ENCODE measurements at places on chromosomes 16 and 17.

- no peak for DNase-seq
Observed at GRCh38 chr17:77466140-77466539, 325.4 kb downstream of the SEC14L1 start.

- DNase-seq, result no peak
Observed at GRCh38 chr16:47519996-47520679, 59.0 kb downstream of the PHKB start.

DNA sequence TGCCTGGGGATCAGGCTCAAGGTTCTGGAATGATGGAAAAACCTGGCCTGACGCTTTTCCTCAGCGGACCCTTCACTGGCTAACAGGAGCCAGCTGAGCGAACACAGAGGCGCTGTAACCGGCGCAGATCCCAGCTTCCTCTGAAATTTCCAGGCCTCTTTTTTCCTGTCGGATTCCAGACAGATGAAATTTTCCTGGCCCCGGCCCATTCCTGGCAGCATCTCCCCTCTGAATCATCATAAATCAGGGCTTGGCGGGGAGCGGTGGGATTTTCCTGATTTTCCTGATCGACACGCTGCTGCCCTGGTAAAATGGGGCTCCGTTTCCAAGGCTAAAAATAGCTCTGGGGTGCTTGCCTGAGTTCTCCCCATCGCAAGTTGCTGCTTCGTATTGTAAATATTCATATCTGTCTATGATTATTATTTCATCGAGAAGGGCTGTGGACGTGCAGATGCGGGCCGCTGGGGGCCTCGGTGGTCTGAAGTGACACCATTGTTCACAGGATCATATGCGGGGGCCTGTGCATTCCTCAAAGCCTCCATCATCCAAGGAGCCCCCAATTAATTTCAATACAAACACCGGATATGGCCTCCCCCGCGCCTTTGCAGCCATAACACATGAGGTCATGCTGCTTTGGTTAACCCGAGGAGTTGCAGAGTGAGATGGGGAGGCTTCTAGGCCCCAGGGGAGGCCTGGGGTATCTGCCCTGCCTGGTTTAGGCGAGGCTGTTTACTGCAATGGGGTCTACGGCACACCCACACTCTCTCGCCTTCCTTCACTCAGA, 45.8 kb upstream of the ETV4 start:
- no peak for DNase-seq

GRCh38 chr17:48613862-48614694, 1.0 kb downstream of the HOXB8 start:
- no peak for DNase-seq

- DNase-seq, result no peak
Observed at GRCh38 chr16:31877876-31878642, 4.5 kb downstream of the ZNF267 start.

DNA sequence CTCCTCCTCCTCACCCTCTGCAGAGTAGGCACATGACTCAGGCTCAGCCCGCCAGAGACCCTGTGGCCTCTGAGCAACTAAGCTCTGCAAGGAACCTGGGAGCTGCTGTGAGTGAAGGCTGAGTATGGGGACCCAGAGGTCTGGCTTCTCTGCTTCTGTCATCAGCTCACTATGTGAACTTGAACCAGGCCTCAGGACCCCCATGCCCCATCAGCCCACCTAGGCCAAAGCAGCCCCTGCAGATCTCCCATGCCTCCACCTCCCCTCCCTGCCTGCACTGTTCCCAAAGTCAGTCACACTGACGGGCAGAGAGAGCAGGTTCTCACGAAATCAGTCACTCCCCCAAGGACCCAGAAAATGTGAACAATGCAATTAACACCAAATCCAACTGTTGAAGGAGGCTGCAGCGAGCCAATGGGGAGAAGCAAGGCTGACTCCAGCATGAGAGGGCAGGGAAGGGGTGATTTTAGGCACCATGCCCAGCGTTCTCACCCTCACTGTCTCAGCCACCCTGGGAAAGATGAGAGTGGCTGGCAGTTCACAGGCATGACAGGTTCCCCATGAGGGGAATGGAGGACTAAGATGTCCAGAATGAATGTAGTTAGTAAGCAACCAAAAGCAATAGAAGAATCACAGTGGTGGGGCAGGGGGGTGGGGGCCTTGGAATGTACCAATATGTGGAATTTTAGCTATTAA, 60.6 kb downstream of the BEAN1 start:
- no peak for DNase-seq

DNA sequence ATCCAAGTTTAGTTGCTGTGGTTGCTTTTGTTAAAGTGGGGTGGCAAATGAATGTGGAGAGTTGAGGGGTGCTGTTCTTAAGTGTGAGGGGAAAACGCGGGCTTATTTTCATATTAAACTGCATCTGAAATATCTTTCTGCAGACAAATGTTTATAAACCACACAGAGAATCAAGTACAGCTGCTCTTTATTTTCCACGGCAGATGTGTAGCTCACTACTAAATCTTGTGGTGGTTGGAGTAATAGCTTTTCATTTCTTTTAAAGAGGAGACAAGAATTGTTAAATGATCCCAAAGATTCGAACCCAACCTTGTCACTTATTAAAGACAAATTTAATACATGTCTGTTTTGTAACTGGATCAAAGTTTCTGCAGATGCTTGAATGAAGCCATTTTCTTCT, 2.1 kb downstream of the CLTC start:
- DNase-seq, result no peak
